ENCODE measurements at places on chromosomes 2 and 18. TPM values are rescaled to one million over a fixed set of nuclear protein-coding genes. Genes with fewer than 3 reads are reported as not detected.

FLACC1 gene
- 2.0 TPM for total RNA-seq

EEF1B2 gene
- total RNA-seq = 373 TPM

TLX2 gene
- not detected for total RNA-seq

MEIS1 gene
- total RNA-seq = 8.1 TPM

TUBA3E gene
- total RNA-seq = not detected

UNC80 gene
- total RNA-seq = not detected

PFN4 gene
- not detected for total RNA-seq

TNS1 gene
- total RNA-seq = 82.9 TPM

PPM1G gene
- total RNA-seq = 51.3 TPM

RAX gene
- total RNA-seq = not detected

CXCR1 gene
- total RNA-seq = not detected

TUBA4B gene
- not detected for total RNA-seq

DSG1 gene
- total RNA-seq = not detected

ZC3H15 gene
- total RNA-seq = 32.6 TPM

SGPP2 gene
- total RNA-seq = not detected

RIT2 gene
- not detected for total RNA-seq

UGT1A4 gene
- total RNA-seq = 0.34 TPM
